Heart right ventricle (tissue), 16 donors: ENCODE measurements at places on chromosomes 4 and X. TPM values are rescaled to one million over a fixed set of nuclear protein-coding genes. Genes with fewer than 3 reads are reported as not detected.

MSANTD1 gene
- 0.42 TPM for total RNA-seq

GRCh38 chr4:1462768-1463075, 56.5 kb upstream of the NKX1-1 start:
- no peak for DNase-seq

- DNase-seq, result no peak
Measured at GRCh38 chr4:161393602-161394001, 770.2 kb downstream of the FSTL5 start.

GRCh38 chrX:33138677-33139249, 72.6 kb downstream of the DMD start:
- DNase-seq, result no peak

GRCh38 chr4:83362492-83363329, 28.1 kb upstream of the HPSE start:
- no peak for DNase-seq

GRCh38 chrX:14356401-14356800, 172.9 kb upstream of the GLRA2 start:
- no peak for DNase-seq

- DNase-seq, result no peak
Measured at GRCh38 chr4:186685767-186686183, 37.9 kb downstream of the FAT1 start.

DNA sequence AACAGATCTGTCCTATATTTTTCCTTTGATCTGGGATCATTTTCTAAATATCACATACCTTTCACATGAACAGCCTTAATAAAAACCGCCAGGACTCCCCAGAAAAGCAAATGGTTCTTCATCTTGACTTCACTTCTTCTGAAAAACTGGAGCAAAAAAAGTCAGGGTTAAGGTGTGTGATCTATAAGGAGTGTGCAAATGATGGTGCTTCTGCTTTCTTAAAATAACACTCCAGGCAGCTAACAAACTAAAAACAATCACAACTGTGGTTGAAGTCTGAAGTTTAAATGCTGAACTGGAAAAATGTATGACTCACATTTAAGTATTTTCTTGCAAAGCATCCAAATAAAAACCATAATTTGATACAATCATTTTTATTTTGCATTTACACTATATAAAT, at the start of gene JCHAIN:
JCHAIN (minus strand) TSS at position 140 of the 400 bp plus-strand sequence; CDS start at position 122, 18 bp downstream.
- no peak for DNase-seq

SPIN2B gene
- total RNA-seq, result 8.0 TPM

DNA sequence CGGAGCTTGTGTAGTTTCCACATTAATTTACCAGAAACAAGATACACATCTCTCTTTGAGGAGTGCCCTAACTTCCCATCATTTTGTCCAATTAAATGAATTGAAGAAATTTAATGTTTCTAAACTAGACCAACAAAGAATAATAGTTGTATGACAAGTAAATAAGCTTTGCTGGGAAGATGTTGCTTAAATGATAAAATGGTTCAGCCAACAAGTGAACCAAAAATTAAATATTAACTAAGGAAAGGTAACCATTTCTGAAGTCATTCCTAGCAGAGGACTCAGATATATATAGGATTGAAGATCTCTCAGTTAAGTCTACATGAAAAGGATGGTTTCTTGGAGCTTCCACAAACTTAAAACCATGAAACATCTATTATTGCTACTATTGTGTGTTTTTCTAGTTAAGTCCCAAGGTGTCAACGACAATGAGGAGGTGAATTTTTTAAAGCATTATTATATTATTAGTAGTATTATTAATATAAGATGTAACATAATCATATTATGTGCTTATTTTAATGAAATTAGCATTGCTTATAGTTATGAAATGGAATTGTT, at the start of gene FGB:
FGB (plus strand) TSS at position 315 of the 558 bp plus-strand sequence; CDS start at position 323, 8 bp downstream.
- no peak for DNase-seq

GRCh38 chr4:144090744-144091143, 49.8 kb downstream of the GYPA start:
- DNase-seq, result no peak

GRCh38 chr4:138174981-138175794, 67.0 kb downstream of the SLC7A11 start:
- no peak for DNase-seq

DNA sequence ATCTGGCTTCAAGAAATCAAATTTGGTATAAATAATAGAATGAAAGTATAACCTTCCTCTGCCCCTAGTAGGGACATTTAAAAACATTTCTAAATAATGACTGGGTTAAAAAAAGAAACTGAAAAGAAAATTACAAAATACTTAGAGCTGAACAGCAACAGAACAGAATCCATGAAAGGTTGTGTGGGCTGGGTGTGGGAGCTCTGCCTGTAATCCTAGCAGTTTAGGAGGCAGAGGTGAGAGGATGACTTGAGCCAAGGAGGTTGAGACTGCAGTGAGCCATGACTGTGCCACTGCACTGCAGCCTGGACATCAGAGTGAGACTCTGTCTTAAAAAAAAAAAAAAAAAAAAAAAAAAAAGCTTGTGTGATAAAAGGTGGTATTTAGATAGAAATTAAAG, 12.3 kb upstream of the ZFX start:
- no peak for DNase-seq

DNA sequence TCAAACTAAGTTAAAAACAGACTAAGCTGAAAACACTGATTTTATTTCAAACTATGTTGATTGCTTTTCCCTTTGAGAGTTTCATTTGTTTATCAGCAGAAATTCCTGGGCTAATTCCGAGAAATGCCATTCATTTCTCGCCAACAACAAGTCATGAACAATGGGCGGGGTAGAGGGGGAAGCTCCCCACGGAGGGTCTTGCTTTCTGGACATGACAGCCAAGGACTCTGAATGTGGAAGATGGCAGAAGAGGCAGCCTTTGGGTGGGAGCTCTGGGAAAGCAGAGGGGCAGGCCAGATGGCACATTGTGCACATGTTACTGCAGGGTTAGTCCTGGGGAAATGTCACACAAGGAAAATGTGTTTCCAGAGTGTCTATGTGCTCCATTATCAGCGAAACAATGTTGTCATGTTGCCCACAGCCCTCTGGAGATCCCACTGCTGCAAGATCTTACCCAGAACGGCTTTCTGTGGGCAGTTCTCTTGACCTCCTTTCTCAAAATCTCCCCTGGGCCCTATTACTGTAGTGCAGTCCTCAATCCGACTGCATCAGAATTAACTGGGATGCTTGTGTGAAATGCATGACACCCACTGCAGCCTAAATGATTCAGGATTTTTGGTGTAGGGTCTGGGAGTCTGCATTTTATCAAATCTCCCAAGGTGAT, 45.0 kb downstream of the CHRDL1 start:
- DNase-seq, result no peak

DNA sequence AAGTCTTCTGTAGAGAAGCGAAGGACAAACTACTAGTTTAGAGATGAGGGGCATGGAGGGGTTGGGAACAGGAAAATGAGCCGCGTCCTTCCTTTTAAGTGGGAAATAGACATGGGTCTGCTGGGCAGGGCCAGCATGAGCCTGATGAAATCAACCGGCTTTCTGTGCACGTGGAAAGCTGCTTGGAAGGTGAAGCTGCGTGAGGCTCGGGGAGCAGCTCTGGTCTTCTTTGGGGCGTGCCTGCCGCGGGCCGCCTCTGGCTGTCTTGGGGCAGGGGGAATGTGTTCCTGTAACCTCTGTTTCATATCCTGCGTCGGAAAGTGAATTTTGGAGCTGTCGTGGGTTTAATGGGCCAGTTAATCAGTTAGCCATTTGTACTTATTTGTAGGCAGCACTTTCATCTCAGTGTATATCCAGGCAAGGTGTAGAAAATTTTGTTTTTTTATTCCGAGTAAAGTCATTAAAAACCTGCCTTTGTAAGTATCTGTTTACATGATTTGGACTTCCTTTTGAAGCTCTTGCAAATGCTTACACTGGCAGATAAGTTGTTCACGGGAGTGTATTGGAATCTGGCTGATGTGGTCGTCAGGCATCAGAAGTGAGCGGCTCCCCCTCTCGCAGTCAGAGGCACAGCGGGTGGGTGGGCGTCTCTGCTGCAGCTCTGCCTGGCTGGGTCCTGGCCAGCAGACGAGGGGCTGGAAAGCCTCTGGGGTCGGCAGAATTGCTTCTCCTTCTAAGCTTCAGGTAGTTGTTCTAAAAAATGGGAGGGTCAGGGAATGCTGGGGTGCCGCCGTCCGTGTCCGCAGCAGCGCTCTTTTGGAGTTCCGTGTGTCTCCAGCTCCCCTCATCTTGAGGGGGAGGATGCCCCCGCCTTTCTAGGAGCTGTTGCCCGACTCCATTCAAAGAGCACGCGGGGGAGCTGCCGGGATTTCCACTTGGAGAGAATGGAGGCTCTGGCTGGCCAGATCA, 70.5 kb upstream of the HGFAC start:
- DNase-seq, result no peak

DNA sequence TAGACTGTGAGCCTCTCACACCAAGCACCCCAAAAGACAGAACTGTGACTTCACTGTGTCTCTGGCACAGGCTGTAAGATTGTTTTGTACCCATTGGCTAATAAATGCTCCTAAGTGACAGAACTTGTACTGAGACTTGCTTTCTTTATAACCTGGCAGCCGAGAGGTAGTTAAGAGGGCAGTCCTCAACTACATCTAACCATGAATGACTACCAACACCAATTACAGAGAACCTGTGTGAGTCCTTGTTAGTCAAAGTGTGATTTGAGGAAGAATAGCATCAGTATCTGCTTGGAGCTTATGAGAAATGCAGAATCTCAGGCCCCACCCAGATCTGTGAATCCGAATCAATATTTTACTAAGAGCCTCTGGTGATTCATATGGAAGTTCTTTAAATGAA, 154.0 kb upstream of the FTHL17 start:
- DNase-seq, result no peak

GRCh38 chrX:50876551-50876950, 34.0 kb upstream of the BMP15 start:
- DNase-seq, result no peak

- DNase-seq, result no peak
Measured at GRCh38 chrX:19152762-19153161, 30.5 kb upstream of the ADGRG2 start.

DNA sequence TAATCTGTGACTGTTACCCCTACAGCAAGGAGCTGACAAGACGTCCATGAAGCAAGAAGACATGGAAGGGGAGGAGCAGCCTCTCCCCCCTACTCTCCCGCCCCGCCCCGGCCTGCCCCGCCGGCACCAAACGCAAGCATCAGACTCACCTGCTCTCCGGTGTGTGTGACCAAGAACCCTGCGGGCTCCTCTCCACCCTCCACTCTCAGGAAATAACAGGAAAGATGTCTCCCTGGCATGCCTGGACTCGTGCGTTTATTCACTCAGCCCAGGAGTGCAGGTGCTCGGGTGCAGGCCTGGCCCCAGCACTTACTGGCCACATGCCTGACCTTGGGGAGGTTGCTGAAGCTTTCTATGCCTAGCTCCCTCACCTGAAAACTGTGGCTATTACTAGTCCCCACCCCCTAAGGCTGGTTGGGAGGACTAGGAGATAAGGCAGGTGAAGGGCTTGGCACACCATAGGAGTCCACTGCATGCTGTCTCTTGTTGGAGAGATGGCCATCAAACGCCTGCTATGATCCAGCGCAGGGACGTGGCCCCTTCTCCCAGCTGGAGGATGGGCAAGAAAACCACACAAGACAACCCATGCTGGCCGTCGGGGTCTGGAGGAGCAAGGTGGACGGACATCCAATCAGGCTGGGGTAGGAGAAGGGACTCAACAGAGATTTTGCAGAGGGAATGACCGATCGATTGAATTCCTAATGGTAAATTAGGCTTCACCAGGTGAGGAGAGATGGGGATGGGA, 34.9 kb upstream of the CLDN24 start:
- DNase-seq, result no peak

GRCh38 chr4:92421920-92422319, 118.2 kb downstream of the GRID2 start:
- DNase-seq, result no peak

RS1 gene
- not detected for total RNA-seq

ADH1B gene
- 257 TPM for total RNA-seq

DNA sequence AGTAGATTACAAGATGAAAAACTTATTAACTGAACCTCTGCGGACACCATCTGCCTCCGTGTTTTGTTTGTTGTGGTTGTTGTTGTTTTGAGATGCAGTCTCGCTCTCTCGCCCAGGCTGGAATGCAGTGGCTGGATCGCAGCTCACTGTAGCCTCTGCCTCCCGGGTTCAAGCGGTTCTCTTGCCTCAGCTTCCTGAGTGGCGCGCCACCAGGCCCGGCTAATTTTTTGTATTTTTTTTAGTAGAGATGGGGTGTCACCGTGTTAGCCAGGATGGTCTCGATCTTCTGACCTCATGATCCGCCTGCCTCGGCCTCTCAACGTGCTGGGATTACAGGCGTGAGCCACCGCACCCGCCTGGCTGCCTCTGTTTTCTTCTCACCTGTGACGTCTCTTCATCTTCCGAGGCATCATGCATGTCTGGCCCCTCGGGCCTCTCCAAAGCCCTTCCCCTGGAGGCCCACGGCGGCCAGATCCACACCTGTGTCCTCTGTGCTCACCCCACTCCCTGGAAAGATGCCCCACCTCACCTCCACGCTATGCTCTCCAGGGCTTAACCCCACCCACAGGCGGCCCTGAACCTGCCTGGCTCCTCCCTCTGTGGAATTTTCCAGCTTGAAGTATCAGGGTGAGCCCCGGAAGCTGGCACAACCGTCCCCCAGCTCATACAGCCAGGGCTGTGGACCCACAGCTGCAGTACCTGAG, 77.0 kb upstream of the MXD4 start:
- DNase-seq, result no peak

GRCh38 chr4:27293831-27294230, 433.2 kb downstream of the STIM2 start:
- DNase-seq, result no peak

DNA sequence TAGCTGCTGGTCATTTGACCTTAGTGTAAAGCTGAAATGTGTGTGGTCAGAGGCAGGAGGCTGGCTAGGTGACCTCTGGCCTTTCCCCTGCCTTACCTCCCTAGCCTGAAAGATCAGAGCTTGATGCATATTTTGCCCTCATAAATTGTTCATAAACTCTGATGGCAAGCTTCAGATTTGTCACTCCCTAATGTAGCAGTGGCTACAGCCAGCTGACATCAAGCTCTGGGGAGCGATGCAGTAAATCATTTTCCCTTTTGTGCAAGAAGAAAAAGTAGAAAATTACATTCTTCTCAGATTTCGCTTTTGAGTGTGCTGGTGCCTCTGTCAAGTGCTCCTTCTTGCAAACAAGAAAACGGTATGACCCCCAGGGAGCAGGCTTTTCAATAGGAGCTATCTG, 87.7 kb upstream of the MAGEA4 start:
- DNase-seq, result no peak

DNA sequence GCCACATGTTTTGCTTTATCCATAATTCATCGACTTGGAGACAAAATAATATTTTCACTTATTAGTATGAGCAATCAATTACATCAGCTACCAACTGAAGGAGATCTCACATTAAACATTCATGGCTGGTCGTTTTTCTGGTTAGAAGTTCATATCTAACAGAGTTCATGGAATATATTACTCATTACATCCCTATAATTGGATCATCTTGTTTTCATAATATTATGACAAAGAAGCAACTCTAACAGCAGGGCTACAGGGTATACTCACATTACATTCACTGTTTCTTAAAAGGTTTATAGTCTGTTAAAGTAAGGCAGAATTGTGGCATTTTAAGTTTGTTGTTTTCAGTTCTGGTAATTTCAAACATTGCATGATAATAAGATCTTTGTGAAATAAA, 33.0 kb downstream of the GSTCD start:
- no peak for DNase-seq
